SHP77 treated with DMSO at 0.1 percent for 48 hours (cell line): ENCODE measurements at places on chromosomes 4 and X.

- no peak for DNase-seq
These were observed 72.3 kb downstream of the SOX3 start for GRCh38 chrX:140432346-140433175.

- no peak for DNase-seq
These were observed 87.6 kb downstream of the DCUN1D4 start for GRCh38 chr4:51930557-51930956.

GRCh38 chr4:84171871-84172270 lies 327.2 kb downstream of the NKX6-1 start:
- no peak for DNase-seq

- no peak for DNase-seq
These were observed 680.6 kb downstream of the TECRL start for GRCh38 chr4:63728480-63729177.

- DNase-seq, result no peak
These were observed 73.8 kb upstream of the FREM3 start for GRCh38 chr4:143773998-143774895.

- no peak for DNase-seq
These were observed 222.1 kb downstream of the CBR4 start for GRCh38 chr4:168787801-168788595.

DNA sequence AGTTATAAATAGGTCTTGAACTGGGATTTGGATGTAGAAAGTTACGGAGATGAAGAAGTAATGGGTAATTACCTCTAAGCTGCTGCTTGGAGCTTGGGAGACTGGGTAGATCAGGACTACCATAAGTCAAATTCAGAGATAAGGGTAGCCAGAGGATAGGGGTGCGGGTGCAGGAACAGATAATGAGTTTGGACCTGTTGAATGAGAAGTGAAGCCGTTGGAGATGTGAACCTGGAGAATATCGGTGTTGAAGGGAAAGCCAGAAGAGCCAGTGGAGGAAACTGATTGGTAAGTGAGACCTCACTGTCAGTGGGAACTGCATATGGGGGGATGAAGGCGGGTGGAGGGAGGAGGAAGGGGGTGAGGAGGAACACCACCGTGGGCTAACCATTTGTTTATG lies 618 bp upstream of the FOXO4 start:
- no peak for DNase-seq

- no peak for DNase-seq
These were observed 1047.2 kb downstream of the GLUD2 start for GRCh38 chrX:122094611-122095010.

GRCh38 chr4:28654618-28655017 lies 1794.0 kb downstream of the STIM2 start:
- DNase-seq, result no peak

DNA sequence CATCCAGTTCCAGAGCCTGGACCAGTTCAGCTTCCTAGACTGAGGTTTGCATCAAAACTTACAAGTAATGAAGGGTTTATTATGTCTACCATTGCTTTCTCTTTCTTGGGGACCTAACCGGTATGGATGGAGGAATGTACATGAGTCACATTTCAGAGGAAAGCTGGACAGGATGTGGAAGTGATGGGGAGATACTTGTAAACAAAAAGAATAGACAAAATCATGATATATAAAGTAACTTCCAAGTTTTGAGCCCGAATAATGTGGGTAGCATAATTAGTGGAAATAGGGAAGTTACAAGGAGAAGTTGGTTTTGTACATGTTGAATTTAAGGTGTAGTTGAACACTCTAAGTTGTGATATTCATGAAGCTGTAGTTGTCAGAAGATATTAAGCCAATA lies 15.0 kb downstream of the FNIP2 start:
- DNase-seq, result no peak

DNA sequence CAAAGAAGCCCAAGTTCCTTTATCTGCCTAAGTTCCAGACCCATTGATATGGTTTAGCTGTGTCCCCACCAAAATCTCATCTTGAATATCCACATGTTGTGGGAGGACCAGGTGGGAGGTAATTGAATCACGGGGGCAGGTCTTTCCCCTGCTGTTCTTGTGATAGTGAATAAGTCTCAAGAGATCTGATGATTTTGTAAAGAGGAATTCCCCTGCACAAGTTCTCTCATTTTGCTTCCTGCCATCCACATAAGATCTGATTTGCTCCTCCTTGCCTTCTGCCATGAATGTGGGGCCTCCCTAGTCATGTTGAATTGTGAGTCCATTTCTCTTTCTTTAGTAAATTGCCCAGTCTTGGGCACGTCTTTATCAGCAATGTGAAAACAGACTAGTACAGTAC lies 860.2 kb downstream of the FSTL5 start:
- DNase-seq, result no peak
